ENCODE measurements at places on chromosomes 6 and 20.

GRCh38 chr6:36313649-36313936 is 23.1 kb downstream of the BNIP5 start:
- no peak for DNase-seq

DNA sequence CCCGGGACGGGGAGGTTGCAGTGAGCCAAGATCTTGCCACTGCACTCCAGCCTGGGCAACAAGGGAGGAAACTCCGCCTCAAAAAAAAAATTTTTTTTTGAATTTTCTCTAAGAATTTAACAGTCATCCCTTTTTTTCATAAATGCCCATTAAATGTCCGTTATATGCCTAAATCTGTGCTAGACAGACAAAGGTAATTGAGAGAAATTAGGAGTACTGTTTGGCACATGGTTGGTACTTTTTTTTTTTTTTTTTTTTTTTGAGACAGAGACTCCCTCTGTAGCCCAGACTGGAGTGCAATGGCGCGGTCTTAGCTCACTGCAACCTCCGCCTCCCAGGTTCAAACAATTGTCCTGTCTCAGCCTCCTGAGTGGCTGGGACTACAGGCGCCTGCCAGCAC is 1.7 kb downstream of the PCMT1 start:
- DNase-seq = no peak

DNA sequence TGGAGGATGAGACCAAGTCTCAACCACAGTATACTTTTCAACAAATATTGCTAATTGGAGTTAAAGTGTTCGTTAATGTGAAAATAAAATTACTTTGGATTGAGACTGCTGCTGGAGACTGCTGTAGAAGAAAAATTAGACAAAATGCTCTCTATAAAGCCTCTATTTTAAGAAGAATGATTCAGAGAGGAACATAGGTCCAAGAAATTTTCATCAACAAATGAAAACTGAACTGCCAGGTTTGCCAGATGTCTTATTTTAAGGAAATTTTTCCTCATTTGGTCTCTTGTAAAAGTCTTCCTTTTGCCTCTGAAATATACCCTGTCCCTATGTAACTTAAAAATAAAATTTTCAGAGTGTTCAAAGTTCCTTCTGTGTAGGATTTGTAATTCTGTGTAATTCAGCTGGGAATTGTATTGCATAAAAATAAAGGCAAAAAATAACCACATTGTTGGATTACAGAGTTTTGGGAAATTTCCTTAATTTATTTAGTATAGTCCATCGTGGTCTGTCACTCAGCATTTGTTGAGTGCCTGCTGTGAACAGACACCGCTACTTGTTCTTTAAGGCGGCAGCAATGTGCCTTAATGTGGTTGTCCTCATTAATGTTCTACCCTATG is 27.4 kb downstream of the ANKS1A start:
- no peak for DNase-seq

DNA sequence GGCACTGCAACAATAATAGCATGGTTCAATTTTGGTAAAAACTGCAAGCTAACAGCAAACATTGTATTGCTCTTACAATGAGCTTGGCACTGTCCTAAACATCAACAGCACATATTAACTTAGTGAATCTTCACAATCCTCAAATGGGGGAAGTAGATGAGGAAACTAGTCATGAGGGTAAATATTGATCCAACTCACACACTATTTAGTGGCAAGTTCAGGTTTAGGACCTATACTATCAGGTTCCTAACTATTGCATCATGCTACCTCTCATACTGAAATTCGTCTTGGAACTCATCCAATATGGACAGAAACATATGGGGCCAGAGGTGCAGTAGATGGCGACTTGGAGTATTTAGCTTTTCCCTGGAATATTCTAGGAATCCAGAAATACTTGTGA is 34.2 kb downstream of the FKBP1C start:
- no peak for DNase-seq

DNA sequence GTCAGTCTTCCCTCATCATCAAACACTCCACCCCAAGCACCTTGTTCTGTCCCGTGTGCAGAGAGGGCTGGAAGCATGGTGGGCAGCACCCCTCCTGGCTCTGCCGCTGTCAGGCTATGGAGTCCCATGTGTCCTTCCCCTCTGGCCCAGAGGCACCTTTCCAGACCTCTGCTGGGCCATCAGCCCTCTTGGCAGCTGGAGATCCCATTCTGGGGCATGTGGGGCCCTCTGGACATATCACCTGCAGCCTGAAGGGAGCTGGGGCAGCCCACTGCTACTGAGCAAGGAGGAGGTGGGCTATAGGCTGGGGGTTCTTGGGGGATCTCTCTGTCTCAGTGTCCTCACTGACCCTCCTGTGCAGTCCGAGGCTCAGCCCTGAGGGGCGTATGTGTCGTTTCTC is 42.2 kb downstream of the SUN5 start:
- DNase-seq = no peak

DNA sequence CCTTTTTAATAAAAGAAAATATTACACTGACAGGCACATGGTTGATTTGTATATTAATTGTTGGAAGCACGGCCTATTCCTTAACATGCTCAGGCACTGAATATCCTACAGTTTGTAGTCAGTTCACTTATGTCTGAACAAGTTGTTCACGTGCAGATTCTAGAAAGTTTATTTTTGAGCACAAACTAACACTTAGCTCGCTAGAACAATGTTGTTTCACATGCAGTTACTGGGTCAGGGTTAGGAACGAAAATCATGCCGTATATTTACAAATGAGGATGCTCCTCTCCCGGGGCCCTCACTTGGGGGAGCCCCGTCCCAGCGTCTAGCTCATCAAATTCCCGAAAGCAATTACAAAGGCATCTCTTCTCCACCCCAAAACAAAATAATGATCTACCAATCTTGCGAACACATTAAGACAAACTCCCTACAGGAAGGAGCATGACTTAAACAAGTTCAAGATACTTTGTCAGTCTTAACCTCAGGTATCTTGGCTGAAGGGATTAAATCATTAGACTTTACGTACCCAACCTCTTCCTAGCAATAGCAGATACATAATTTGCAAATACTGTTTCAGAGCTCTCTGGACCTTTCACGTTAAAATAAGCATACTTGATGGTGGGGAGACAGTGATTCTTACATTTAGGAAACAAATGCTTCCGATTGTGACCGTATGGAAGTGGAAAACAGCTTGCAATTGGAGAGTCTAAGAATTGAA is 1.5 kb downstream of the MAP7 start:
- DNase-seq = no peak

DNA sequence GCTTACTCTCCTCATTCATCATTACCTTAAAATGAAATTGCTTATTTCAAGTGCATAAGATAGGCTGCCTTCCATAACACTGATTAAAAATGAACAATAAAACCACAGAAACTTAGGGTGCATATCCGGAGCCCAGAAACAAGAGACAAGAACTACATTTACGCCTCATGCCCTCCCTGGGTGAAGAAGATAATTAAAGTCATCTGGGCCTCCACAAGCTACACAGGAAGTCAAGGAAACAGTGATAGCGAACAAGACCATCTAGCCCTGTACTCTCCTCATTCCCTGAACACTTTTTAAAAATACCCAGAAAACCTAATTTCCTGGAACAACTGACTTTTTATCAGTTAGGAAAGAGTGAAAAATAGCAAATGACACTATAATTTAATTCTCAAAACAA is 6.3 kb downstream of the SOD2 start:
- DNase-seq = no peak

DNA sequence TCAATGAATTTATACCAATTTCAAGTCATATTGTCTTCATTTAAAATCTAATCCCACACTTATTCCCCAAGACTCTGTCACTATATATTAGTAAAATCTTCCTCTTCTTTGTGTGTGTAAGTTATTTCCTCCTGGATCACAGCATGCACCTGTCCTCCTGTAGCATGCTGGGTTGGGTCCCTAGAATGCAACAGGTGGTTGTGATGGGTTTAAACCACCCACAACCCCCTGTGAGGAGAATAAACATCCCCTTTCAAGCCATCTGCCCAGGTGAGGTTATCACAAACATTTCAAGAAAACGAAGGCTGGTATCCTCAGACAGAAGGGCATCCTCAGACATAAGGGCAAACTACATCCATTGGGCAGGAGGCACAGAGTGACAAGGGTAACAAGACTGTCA is 26.4 kb downstream of the DZANK1 start:
- no peak for DNase-seq

DNA sequence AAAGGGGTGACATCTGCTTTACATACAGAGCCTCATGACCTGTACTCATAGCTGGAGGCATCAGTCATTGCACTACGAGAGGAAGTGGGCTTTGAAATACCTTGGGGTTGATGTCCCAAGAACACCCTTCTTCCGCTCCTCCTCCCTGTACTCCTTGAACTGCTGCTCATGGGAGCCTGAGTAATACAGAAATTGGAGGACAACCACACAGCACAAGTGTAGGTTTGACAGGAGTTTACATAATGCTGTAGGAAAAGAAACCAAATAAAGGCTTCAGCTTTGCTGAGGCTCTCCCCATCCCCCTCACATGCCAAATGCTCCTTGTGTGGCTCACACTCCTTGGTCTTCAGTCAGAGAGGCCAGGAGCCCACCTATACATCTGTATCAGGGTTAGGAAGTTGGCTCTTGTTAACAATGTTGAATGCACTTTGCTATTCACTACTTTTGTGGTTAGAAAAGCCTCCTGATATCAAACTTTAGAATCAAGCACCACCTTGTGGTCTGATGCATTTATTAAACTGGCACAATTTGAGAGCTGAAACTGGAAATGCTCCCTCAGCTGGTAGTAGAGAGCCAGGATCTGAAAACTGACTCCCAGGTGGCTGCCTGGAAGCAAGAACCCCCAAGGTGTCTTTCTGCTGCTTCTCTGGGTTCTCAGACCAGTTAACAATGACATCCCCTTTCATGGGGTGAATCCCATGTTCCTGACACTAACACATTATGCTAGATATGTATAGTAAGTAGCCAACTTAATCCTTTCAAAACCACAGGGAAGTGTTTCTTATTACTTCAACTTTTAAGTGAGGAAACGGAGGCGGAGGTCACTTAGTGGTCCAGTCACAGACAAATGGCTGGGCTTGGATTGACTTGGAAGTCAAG is 56.2 kb upstream of the EDN1 start:
- peak; percentile 63 for DNase-seq

- no peak for DNase-seq
These were observed at the start of gene SYCP2 for GRCh38 chr20:59933296-59933848. TSS of gene SYCP2 (minus strand) at chr20:59933637. CDS start at chr20:59922413, 11,224 bp downstream.

DNA sequence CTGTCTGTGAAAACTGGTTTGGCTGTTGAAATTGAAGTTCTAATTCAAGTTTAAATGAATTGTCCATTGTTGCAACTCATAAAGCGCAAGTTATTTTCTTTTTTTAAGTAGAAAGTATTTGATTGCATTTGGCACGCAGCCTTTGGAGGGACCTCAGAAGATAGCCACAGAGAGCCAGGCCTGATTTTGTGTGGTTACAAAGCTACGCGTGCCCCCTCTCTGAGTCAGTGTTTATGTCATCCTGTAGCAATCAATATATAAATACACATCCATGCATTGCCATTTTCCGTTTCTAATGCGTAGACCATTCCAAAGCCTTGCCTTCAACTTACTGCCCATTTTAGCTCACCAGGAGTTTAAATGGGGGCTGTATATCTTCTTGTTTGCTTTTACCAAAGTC is 173.2 kb downstream of the TMEM242 start:
- DNase-seq = no peak

GRCh38 chr6:117961301-117961700 is 54.2 kb downstream of the SLC35F1 start:
- no peak for DNase-seq

- DNase-seq = no peak
These were observed 89.4 kb upstream of the ANKEF1 start for GRCh38 chr20:9945408-9945807.

- DNase-seq = no peak
These were observed 127.0 kb downstream of the PHACTR3 start for GRCh38 chr20:59731376-59731775.

DNA sequence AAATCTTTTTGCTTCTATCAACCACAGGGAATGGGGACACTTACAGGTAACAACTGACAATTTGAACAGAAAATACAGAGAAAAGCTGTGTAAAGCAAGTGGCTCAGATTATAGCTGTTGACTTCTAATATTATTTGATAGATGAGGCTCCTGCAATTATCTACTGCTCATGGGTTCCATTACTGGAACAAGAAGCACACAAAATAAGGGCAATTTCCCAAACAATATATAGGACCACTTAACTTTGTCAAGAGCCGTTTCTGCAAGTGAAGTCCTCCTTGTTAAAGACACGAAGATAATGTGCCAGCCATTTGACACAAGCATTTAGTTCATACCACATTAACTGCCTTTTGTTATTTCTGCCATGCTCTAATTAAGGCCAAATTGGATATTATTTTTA is 315.5 kb upstream of the ARID1B start:
- DNase-seq = no peak

- DNase-seq = no peak
These were observed 42.4 kb downstream of the DHX35 start for GRCh38 chr20:39004508-39004907.

GRCh38 chr6:21780679-21781078 is 187.1 kb downstream of the SOX4 start:
- no peak for DNase-seq

GRCh38 chr20:40317156-40317790 is 371.8 kb downstream of the MAFB start:
- no peak for DNase-seq

- no peak for DNase-seq
These were observed 792.9 kb downstream of the EYS start for GRCh38 chr6:64914124-64914523.

- DNase-seq = no peak
These were observed 77.8 kb upstream of the SMLR1 start for GRCh38 chr6:130749402-130749801.

- no peak for DNase-seq
These were observed 213.0 kb upstream of the DTNBP1 start for GRCh38 chr6:15875797-15876196.

- no peak for DNase-seq
These were observed 521.6 kb downstream of the CD83 start for GRCh38 chr6:14638906-14639761.

GRCh38 chr6:104585646-104586045 is 274.1 kb downstream of the HACE1 start:
- no peak for DNase-seq

DNA sequence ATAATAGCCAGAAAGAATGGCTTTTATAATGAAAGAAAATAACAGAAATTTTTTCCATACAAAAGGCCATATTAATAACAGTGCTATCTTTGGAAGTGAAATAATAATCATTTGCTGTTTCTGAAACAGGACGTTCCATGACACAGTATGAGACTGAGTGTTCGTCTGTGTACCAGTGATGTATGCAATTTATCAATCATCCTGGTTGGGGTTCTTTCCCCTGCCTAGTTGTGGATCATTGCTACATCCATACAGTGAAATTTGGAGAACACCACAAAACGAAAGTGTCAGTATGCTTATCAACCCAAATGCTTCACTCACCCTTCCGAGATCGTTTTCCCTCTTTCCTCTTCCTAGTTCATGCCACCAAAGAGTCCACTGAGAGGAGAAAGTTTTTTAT is 151.4 kb upstream of the PRDM1 start:
- no peak for DNase-seq
